ENCODE measurements at places on chromosomes 3 and 15.

- no peak for DNase-seq
These were observed 17.9 kb upstream of the CNOT10 start for GRCh38 chr3:32667072-32667582.

DNA sequence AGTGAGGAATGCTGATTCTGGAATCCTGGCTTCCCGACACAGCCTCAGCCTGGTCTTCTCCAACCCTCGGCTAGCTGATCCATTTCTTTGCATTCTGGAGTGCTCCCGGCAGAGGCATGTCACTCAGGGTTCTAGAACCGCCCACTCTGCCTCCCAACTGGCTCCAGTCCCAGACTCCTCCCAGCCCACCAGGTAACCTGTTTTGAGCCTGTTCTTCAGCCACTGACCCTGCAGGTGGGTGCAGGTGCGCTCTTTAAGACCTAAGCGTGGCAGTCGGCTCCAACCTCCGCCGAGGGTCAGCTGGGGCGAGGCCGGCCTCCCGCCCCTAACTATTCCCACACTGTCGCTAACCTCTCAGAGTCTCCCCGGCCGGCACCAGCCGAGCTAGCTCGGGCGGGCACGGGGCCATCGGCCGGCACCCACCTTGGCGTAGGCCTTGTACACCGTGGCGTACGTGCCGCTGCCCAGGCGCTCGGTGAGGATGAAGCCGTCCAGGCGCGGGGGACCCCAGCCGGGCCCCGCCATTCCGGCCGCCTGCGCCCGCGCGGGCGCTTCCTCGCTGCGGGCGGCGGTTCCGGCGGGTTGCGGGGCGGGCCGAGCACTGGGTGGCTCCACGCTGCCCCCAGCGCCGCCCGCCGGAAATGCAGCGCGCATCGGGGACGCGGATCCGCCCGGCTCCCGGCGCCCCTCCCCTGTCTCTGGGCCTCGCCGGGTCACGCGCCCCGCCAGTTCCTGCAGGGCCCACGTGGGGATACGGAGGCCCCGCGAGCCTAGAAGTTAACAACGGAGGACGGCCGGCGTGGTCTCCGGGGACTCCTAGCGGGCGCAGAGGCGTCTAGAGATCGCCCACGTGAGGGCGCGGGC lies at the start of gene ULK3:
ULK3 (minus strand) TSS at position 576 of the 864 bp plus-strand sequence; CDS start at position 525, 51 bp downstream.
- peak; percentile 82 for DNase-seq

DNA sequence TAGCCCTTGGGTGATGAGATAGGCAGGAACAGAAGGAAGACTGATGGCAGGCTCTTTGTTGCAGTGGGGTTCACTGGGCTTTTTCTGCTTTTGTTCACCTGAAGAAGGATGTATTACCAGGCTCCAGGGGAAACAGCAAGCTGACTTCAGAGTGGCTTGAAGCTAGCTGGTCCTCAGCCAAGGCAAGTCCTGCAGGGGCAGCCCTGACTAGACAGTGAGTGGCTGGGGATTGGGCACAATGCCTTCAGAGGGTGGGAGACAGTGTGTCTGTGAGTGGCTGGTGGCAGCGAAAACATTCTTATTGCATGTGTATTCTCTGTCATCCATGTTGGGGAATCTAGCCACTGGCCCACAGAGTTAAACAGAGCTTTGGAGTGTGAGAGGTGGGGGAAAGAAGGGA lies 2.3 kb upstream of the TEX264 start:
- no peak for DNase-seq

DNA sequence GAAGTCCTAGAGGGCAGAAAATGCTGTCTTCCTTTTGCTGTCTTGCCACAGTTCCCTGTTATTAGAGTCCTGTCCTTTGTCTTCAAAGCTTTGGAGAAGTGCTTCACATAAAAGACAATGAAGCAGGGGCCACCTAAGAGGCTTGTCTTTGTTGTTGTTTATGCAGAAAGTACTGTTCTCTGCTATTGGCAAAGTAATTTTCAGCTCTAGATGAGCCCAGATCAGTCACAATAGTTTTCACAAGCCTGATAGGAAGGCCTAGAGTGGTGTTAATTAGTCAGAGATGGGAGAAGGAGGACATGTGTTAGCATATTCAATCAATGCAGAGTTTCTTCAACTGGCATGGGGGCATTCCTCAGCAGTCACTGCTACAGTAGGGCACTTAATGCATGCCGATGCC lies 300.0 kb downstream of the PTPRG start:
- DNase-seq = no peak

DNA sequence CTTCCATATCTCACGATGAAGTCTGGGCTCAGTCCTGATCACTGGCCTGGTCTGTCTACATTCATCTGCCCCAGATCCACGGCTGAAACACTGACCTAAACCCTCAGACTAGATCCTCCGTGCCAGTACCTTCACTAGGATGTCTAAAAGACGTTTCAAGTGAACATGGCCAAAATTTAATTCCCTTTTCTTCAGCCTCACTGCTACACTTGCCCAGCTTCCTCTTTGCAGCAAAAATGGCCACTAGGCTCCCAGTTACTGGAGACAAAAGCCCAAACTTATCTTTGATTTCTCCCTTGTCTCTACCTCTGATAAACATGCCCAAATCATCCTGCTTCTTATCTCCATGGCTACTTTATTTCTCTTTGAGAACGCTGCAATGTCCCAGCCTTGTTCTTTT lies 1.7 kb downstream of the RASSF1 start:
- no peak for DNase-seq

- DNase-seq = no peak
These were observed 112.3 kb downstream of the PTPRG start for GRCh38 chr3:61673651-61674050.

GRCh38 chr15:93913310-93913709 lies 318.1 kb upstream of the MCTP2 start:
- DNase-seq = no peak

- no peak for DNase-seq
These were observed 121.5 kb downstream of the POLR2M start for GRCh38 chr15:57827971-57828370.

- DNase-seq = no peak
These were observed 391.4 kb downstream of the KCNH8 start for GRCh38 chr3:19539518-19540392.

GRCh38 chr3:47661121-47661752 lies 82.6 kb upstream of the CSPG5 start:
- peak; percentile 42 for DNase-seq

DNA sequence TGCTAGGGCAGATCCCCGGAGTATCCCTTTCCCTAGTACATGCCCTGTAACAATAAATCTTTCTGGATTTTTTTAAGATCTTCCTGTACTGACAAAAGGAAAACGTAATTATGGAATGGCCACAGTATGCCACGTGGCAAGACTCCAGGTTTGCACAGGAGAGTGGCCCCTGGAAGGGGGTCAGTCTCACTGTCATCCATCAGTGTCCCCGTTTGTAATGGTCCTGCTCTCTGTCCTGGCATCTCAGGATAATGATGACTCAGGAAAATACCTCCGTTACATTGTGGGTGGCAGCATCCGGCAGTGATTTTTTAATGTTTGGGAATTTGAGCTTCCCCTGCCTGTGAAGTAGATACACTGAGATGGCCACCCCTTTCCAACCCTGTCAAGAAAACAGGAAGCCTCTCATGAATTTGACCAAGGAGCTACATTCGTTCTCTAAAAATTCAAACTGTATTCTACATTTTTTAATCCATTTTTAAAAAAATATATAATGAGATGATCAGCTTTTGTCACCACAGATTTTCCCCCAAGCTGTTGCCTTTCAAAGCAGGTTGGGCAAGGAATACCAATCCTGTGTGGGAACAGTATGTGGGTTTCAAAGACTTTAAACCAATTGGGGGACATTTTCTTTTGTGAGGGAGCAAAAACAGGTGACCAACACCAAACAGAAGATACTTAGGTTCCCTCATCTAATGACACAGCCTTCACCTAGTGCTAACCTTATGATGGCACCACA lies 110.4 kb downstream of the C3orf70 start:
- DNase-seq = no peak

DNA sequence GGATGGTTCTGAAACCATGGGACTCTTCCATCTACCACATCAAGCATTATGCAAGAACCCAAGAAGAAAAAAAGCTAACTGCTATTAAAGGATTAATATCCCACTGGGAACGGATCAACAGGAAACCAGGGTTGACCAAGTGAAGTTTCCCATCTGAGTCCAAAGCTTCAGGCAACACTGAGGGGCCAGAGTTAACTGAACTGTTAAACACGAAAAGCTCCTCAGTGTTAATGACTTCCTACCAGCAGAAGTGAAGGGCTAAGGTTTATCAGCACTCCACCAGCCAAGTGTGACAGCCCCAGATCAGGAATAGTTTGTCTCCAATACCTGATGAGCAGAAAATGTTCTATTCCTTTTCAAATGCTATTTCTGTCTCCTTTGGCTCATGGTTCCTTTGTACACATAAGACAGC lies 36.7 kb downstream of the PTPN9 start:
- DNase-seq = no peak

DNA sequence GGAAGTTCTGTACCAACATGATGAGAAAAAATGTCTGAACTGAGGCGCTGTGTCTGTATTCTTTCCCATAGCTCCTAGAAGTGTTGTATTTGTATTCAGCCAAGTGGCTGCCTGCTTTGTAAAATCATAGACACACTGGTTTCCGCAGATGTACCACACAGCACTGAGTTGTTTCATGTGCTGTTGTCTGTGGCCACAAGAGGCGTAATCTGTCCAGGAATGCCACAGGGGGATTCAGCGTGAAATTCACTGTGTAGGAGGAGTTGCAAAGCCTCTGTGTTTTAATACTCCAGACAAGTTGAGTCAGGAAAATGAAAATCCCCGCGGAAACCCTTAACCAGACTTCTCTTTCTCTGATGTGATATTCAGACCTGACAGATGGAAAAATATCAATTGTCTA lies 462.2 kb downstream of the NSUN3 start:
- no peak for DNase-seq

DNA sequence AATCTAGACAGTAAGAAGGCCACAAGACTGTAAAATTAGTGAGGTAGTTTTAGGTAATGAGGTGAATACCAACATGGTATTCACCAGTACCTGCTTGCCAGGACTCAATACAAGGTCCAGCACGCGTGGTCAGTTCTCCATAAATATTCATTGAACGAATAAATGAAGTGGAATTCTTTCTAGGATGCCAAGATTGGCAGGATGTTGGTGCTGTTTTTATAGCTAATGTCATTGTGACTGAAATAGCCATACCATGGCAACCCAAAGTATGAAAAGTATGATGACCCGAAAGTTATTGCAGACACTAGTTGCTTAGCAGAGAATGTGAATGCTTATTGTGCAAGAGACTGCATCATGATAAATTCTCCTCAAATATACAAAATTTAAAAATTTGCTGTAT lies 307.2 kb downstream of the KCNH8 start:
- DNase-seq = no peak

Measured in H54 (cell line).